Fibroblast of lung (primary cell): ENCODE measurements at places on chromosomes 2 and 18. TPM values are rescaled to one million over a fixed set of nuclear protein-coding genes. Genes with fewer than 3 reads are reported as not detected.

DNA sequence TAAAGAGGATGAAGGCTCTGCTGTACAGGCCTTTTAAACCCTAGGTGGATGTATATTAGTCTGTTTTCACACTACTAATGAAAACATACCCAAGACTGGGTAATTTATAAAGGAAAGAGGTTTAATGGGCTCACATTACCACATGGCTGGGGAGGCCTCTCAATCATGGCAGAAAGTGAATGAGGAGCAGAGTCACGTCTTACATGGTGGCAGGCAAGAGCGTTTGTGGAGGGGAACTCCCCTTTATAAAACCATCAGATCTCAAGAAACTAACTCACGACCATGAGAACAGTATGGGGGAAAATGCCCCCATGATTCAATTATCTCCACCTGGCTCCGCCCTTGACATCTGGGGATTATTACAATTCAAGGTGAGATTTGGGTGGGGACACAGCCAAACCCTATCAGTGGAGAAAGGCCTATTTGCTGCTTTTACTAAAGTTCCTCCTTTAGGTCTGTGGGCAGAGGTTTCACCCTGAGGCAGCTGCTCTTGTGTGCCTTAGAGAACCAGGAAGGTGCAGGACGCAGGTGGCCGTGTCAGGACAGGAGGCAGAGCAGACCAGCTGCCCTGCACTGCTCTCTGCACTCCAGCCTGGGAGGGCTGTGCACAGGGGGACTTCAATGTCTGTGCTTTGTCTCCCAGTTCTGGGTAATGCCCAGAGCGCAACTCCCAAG is 178.8 kb upstream of the HDAC4 start:
- DNase-seq = no peak

- peak; percentile 54 for DNase-seq
These were observed 35.4 kb downstream of the BARD1 start for GRCh38 chr2:214774108-214774507.

IL36A gene
- polyA plus RNA-seq = not detected in 2 replicates

GRCh38 chr2:122329278-122329677 is 573.8 kb downstream of the TSN start:
- no peak for DNase-seq

GRCh38 chr2:64862623-64863022 is 126.6 kb upstream of the SLC1A4 start:
- DNase-seq = no peak

- no peak for DNase-seq
These were observed 9.4 kb upstream of the ADD2 start for GRCh38 chr2:70777450-70777849.

GRCh38 chr18:63869374-63869773 is 18.1 kb upstream of the SERPINB2 start:
- peak; percentile 86 for DNase-seq

ACOXL gene
- polyA plus RNA-seq = not detected in 2 replicates

DNA sequence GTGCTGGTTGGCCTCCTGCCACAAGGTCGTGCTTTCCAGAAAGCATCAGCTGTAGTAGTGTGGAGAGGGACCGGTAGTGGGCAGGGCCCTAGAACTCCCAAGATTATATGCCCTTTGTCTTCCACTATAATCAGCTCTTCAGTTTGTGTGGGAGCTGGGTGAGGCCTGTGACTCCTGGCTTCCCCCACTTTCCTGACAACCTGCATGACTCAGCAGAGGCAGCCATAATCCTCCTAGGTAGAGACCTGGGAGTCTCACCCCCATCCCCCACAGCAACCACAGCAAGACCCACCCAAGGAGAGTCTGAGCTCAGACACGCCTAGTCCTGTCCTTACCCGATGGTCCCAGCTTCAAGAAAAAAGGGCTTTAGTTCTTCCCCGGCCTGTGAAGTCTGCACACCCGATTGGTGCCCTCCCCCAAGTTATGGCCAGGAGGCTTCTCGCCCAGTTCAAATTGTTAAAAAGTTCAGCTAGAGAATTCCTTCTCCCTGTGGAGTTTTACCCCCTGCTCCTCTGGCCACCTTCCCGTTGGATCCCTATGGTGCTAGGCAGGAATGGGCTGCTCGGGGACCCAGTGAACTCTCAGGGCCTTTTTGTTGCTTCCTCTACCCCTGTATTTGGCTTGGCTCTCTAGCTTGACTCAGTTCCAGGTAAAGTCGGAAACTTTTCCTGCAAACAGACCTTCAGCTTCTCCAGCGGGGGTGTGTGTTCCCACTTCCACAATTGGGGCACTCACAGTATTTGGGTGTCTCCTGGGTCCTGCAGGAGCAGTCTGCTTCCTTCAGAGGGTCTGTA is 57.8 kb upstream of the FAM237A start:
- no peak for DNase-seq

GRCh38 chr2:73253901-73254300 is 19.8 kb downstream of the CCT7 start:
- no peak for DNase-seq
